ENCODE measurements at places on chromosomes 6 and 20.

GRCh38 chr6:51396583-51396982 is 577.9 kb downstream of the TFAP2B start:
- DNase-seq = no peak

- DNase-seq = no peak
Measured at GRCh38 chr6:142987490-142987889, 42.5 kb upstream of the HIVEP2 start.

DNA sequence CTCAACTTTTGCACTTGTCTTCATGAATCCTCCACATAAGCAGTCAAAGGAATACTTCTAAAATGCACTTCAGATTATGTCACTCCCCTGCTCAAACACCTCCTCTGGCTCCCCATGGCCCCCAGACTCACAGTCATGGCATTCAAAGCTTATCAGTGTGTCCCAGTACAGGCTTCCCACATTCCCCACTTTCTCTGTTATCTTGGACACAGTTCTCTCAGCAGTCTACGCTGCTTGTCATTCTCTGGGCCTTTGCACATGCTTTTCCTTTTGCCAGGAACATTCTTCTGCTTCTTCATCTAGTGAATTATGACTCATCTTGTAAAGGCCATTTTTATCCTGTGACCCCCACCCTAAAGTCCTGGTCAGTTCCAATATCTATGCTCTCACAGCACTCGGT is 31.8 kb downstream of the SLC13A3 start:
- DNase-seq = no peak

DNA sequence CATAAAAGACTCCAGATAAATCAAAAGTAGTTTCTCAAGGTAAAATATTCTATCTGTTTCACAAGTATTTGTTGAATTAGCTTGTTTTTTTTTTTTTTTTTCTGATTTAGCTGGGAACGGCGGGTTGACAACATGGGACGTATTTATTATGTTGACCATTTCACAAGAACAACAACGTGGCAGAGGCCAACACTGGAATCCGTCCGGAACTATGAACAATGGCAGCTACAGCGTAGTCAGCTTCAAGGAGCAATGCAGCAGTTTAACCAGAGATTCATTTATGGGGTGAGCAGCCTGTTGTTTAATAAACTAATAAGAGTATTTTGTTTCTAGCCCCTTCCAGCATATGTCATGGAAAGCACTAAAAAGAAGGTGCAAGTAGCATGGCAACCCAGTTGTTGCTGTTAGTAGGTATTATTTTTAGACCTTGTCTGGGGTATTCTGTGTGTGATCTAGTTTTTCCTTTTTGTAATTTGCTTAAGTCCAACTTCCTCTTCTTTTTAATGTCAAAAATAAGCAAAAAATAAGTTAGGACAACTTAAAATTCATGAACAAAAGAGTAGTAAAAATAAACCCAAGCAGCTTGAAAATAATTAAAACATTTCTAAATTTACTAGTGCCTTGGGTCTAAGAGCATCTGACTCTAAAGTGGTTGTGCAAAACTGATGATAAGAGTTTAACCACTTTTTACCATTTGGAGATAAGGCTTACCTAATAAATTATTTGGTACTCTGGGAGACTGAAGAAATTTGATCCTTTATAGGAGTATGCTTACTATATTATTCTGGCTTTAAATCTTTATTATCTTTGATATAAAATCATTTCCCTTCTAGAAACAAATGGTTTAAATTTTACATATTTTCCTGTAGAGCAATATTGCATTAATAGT is 70.8 kb upstream of the DYNLRB1 start:
- no peak for DNase-seq

- no peak for DNase-seq
Measured at GRCh38 chr20:35271904-35272303, 6.0 kb downstream of the MMP24OS start.

GRCh38 chr6:31640612-31641011 is 11.8 kb downstream of the BAG6 start:
- no peak for DNase-seq

- no peak for DNase-seq
Measured at GRCh38 chr6:168058691-168059551, 20.1 kb downstream of the FRMD1 start.

DNA sequence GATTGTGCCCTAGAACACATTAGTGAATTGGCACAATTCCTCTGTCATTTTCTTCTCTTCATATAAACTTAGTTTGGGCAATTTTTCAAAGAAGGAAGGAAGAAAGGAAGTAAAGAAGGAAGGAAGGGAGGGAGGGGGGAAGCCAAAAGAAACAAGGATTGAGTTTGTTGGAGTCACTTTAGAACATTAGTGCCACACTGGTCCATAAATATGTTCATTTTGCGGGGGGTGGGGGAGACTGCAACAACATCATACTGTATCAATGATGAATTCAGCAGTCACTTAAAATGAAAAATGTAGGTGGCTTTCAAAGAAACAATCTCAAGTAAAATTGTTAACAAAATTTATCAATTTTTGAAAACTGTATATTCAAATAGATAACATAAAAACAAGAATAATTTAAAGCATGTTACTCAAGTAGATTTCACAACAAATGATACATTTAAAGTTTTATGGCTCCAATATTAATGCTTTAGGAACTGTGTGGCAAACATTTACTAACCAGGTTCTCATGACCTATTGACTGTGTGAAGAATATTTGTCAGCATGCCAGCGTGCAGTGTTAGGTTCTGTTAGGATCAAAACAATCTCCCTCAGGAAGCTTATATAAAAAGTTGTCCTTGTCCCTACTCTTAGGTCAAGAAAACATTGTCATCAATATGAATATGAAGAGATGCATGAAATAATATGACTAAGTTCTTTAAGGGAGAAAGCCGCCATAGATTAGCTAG is 208.1 kb upstream of the AGPAT4 start:
- no peak for DNase-seq

- no peak for DNase-seq
Measured at GRCh38 chr20:52727740-52728456, 244.3 kb upstream of the TSHZ2 start.

DNA sequence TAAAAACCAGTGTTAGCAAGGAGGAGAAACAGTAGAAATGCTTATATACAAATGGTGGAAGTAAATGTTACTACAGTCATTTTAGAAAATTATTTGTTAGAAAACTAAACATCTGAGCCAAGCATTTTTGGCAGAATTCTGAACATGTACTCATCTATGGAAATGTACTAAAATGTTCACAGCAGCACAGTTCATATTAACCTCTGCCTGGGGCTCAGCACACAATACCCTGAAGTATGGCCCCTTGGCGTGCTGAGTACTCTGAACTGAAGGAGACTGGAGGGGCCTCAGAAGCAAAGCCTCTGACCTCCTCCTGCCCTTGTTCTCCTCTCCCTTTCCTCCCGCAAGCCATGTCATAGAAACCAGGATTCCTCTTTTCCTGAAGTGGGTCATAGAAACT is 66.2 kb upstream of the RALGAPA2 start:
- no peak for DNase-seq
